ENCODE measurements at places on chromosomes 12 and 14.

DNA sequence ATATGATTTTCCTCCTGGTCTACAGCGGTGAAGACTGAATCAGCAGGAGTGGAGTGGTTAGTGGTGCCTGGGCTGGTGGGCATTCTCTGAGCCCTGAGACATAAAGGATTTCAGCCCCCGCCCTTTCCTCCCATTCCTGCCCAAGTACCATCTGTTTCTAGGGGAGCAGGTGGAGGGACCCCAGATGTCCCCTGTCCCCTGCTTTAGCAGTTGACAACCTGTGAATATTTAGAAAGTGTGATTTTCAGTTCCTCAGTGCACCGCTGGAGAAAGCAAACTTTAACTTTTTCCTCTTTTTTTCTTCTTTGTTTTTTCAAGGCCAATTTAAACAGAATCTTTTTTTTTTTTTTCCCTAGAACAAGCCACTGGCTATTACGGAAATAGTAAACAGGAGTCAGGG lies 163.8 kb upstream of the MYL2 start:
- DNase-seq: no peak

DNA sequence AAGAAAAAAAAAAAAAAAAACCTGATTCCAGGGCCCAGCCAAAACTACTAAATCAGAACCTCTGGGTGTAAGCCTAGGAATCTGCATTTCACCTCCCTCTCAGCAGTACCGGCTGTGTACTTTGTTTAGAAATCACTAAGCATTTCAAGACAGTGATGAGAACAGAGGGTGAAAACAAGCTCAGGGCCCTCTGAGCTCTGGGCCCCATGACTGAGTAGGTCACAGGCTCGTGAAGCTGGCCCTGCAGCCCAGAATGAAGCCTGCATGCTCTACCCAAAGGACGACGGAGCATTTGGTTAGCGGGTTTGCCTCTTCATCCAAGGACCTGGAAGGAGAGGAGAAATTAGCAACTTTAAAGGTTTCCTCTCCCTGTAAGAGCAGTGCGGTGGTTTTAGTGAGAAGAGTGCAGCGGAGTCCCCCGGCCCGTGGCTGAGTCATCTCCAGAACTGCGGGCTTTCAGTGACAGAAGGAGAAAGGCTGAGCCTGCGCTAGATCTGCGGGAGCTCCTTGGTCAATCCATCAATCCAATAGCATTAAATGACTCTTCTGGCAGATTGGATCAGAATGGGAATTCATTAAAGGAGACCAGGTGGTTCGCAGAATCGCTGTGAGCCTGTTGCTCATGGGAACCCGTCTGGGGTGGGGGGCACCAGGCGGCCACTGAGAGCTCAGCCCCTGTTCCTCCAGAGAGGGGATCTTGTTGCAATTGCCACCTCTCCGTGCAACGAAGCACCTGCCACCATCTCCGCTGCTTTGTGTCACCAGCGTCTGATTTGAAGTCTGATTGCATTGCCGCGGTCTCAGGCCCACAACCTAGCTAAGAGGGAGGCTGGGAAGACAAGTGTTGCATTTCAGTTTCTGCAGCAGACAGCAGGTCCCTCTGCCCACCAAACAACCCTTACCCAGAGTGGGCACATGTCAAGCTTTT lies 7.3 kb downstream of the IL31 start:
- no peak for DNase-seq

GRCh38 chr12:76450690-76451089 lies 102.5 kb upstream of the BBS10 start:
- no peak for DNase-seq

DNA sequence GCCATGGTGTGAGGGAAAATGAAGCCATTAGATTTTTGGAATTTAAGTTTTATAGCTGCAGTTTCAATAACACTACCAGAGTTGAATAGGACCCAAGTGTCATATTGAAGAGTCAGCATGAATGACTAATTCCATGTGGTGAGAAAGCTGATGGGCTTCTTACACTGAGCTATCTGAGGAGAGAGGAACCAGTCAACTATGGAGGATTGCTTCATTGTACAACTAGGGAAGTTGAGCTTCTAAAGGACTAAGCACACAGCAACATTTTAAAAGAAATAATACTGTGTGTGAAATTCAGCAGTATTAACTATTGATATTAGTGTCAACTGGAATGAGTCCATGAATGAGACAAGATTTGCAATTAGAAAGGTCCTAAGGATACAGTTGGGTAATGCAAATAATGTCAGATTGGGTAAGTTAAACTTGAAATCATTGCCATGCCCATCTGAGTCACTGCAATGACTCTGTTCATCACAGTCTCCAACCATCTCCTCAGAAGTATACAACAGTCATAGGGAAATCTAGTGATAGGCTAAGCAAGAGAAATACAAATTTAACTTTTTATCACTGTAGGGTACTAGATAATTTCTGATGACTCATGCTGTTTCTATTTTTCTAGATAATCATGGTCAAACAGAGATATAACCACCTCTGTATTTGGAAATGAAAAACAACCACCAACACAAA lies 394.2 kb downstream of the FSCB start:
- no peak for DNase-seq
